ENCODE measurements at places on chromosomes 3 and 15.

DNA sequence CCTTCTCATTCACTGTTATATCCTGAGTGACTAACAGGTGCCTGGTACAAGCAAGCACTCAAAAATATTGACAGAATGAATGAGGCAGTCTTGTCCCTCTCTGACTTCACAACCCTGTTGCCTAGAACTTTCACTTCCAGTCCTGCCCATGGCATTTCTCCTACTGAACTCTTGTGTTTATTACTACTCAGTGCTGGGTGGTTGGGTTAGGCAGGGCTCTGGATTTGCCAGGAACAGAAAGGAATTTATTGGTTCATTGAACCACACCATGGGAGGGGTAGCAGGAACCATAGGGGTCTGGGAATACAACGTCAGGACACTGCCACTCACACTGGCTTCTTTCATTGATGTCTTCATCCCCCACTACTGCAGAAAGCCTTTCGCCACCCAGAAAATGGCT, 41.9 kb upstream of the SEMA4B start:
- no peak for DNase-seq

DNA sequence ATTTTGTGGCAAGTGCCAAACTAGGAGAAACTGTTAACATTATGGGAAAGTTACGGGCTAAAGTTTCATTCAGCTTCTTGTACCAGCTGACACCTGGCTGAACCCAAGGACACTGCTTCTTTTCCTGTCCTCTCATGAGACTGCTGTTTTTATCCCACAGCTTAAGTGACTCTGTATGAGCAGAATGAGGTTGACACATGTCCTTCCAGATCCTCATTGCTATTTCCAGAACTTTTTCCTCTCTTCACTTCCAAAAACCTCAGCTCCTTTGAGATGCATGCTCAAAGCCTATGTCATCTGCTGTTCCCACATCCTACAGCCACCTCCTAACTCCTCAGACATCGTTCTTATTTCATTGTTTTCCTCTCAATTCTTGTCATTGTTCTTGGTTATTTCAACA, 183.6 kb downstream of the DCLK3 start:
- no peak for DNase-seq

DNA sequence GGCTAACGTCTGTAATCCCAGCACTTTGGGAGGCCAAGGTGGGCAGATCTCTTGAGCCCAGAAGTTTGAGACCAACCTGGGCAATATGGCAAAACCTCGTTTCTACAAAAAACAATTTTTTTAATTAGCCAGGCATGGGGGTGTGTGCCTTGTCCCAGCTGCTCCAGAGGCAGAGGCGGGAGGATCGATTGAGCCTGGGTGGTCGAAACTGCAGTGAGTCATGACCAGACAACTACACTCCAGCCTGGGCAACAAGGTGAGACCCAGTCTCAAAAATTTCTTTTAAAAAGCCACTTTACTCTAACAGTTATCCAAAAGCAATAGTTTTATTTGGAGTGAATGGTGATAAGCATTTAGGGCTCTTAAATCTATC, 12.5 kb downstream of the TRIM59 start:
- DNase-seq: no peak

GRCh38 chr3:8499181-8499611, 2.4 kb upstream of the LMCD1 start:
- DNase-seq: no peak

DNA sequence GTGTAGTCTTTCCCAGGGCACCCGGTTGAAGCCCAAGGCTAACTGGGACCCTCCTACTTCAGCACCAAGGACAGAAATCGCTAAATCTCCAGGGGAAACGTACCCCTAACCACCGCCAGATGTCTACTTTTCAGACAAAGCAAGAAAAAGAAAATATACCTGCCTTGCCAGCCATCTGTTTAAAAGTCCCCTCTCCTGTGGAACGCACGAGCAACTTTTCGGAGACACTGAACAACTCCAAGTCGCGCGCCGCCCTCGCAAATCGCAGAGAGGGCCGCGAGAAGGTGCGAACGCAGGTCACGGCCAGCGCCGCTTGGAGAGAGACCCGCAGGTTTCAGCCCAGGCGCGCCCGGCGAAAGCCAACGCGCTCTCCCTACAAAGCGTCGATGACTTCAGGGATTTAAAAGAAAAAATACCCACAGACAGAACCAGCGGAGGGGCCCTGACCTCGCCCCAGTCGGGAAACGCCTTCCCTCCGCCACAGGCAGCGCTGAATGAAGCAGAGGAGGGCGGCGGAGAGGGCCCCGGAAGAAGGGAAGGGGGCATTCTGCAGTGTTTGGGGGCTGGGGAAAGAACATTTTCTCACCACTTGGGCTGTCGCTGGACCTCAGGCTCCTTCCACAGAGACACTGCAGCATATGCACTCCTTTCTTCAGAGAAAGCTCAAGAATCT, 213.1 kb downstream of the FGF12 start:
- DNase-seq: no peak

GRCh38 chr3:119318876-119319275, 24.7 kb downstream of the ARHGAP31 start:
- no peak for DNase-seq

- DNase-seq: no peak
These were observed 39.0 kb downstream of the ADAMTSL3 start for GRCh38 chr15:83692746-83693581.

GRCh38 chr15:63086947-63087346, 34.7 kb upstream of the LACTB start:
- no peak for DNase-seq

GRCh38 chr3:120182613-120183511, 88.6 kb upstream of the GSK3B start:
- no peak for DNase-seq

- no peak for DNase-seq
These were observed 29.6 kb upstream of the RBP2 start for GRCh38 chr3:139505829-139506386.

DNA sequence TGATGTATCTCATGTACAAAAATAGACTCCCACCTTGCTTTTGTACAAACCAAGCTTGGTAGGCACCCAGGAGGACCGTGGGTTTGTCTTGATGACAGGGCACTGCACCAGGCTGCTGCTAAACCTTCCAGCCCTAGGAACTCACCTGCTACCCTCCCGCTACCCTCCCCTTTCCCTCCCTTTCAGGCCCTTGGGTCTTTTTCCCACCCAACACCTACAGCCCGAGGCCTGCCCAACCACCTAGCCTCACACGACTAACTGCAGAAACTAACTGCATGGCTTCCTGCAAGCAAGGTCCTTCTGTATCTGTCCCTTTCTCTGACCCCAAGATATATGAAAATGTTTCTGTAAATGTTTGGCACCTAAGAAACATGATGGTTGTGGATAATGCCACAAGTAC, 11.1 kb downstream of the PPM1M start:
- DNase-seq: no peak

DNA sequence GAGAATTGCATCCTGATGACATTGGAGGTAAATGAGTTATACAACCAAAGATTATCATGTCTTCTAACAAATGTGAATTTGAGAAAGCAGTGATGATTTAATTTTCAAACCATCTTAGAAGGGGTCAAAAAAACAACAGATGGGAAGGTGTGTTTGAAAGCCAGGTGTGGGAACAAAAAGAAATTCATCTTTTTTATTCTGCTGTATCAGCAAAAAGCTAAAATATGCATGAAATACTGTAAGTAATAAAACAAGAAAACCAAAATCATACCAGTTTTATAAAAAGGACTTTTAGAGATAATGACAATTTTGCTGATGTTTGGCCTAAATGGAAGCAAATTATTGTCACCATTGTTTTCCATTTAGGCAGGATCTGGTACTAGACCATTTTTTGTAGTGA, 145.5 kb downstream of the FBN1 start:
- no peak for DNase-seq

- no peak for DNase-seq
These were observed 70.4 kb downstream of the PFN2 start for GRCh38 chr3:149900322-149900721.

GRCh38 chr3:55591888-55592287, 104.8 kb upstream of the WNT5A start:
- DNase-seq: no peak

DNA sequence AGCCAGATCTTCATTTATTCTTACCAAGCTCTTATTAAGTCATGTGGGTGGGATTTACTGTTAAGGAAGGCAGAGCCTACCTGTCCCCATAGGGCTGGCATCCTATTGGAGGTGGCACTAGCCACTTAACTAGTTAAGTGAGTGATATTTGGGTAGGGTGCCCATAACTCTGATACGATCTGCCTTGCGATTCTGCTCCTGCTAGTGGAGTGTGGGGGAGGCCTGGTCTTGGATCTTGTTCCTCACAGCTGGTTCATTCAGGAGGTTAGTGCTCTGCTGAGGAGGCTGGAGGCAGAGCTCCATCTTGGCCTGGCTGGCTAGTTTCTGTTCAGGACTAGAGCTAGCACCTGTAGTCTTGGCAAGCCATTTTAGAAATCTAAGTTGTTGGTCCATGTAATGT, 9.3 kb downstream of the BAHD1 start:
- no peak for DNase-seq

GRCh38 chr3:140906785-140907184, 34.9 kb upstream of the SLC25A36 start:
- DNase-seq: no peak

GRCh38 chr3:54426381-54426780, 304.0 kb downstream of the CACNA2D3 start:
- no peak for DNase-seq

- DNase-seq: no peak
These were observed 583.4 kb upstream of the SGO1 start for GRCh38 chr3:20769430-20769829.

DNA sequence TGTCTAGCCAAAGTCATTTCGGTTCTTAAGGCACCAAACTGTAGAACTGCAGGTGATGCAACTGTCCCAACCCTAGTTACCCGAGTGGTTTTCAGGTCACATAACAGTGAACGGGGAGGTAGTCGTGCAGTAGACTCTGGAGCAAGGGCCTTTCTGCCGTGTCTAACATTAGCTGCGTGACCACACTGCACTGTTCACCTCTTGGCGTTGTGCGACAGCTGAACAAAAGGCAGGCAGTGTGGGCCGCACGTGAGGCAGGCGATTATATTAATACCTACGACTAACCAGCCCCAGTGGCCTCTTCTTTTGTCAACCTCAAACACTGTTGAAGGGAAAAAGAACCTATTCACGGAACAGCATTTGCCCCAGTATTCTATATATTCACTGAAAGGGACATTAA, 2.8 kb downstream of the LRRN1 start:
- DNase-seq: no peak

DNA sequence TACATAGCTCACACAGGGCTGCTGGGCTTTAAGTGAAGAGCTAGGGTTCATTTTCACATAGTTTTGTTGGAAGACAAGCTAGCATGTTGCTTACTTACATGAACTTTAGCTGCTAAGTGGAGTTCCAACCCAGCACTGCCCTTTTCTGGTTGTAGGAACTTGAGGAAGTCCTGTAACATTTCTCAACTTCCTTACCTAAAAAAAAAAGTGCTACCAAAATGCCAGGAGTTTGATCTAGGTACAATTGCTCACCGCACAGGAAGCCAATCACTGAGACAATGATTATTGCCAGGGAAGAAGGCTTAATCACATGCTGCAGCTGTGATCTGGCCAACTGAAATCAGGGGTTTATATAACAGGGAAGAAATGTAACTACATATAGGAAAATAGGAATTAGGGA, 52.8 kb downstream of the IL12A start:
- no peak for DNase-seq

- DNase-seq: no peak
These were observed 20.9 kb downstream of the OSBPL10 start for GRCh38 chr3:31959951-31960792.

DNA sequence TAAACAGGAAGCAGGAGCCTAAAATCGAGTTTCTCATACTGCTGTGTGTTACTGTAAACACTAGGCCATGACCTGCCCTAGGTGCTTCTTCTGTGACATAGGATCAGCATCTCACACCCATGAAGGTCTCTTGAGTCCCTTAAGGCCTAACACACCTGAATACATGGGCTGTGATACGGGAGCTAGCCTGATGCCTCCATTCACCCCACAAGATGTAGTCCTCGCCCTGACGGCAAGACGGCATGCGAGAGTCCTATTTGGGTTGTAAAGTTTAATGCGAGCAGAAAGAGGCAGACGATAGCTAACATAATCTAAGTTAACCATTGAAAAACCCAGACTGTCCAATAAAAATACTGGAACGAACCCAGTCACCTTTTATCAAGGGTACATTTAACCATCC, 241.1 kb upstream of the ICE2 start:
- no peak for DNase-seq

Measured in stimulated activated CD8-positive, alpha-beta memory T cell treated with anti-CD3 and anti-CD28 coated beads, Interleukin-4, amount 100 ng/mL, for 24 hours (primary cell).